Jurkat, Clone E6-1 (cell line): ENCODE measurements at places on chromosomes 2 and 18.

DNA sequence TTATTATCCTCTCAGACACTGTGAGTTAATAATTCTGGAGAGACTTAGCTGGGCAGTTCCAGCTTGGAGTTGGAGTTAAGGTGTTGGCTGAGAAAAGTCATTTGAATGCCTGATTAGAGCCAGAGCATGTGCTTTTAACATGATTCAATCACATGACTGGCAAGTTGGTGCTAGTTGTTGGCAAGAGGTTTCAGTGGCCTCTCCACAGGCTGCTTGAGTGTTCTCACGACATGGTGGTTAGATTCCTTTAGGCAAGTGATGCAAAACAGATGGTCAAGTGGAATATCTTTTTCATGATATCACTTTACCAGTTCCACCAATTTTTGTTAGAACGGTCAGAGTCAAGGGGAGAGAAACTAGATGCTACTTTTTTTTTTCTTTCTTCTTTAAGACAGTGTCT is 262.7 kb upstream of the FN1 start:
- no peak for DNase-seq

- no peak for DNase-seq
Observed at GRCh38 chr2:18156421-18156820, 278.0 kb downstream of the KCNS3 start.

DNA sequence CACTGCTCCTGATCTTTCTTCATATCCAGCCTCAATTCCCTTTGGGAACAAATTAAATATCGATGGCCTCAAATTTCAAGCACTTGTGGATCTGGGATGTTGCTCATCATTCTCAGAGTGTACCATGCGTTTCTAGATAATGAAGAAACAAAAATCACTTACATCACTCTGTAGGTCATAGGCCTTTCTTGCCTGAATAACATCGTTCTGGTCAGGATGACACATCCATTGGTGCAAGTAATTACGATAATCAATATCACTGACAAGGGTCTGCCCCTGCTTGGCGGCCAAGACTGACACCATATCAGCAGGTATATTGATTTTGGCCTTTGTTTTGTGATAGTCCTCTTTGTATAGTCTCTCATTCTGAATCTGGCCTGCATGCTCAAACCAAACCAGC is 157.3 kb downstream of the RIF1 start:
- DNase-seq, result no peak

GRCh38 chr2:217070043-217070430 is 210.2 kb upstream of the TNP1 start:
- no peak for DNase-seq

- no peak for DNase-seq
Observed at GRCh38 chr18:53458944-53459580, 765.4 kb downstream of the MBD2 start.

- peak; percentile 45 for DNase-seq
Observed at GRCh38 chr18:13513021-13513420, 213.3 kb downstream of the FAM210A start.
